RPMI7951 (cell line): ENCODE measurements at places on chromosomes 2 and 18.

GRCh38 chr2:98508709-98509066 is 64.0 kb downstream of the INPP4A start:
- peak; percentile 35 for DNase-seq

GRCh38 chr2:177207101-177207500 is 5.5 kb upstream of the HNRNPA3 start:
- DNase-seq, result no peak

GRCh38 chr2:225008935-225009334 is 33.3 kb downstream of the DOCK10 start:
- peak; percentile 32 for DNase-seq

- peak; percentile 70 for DNase-seq
These were observed 128.9 kb downstream of the WDSUB1 start for GRCh38 chr2:159157361-159158209.

DNA sequence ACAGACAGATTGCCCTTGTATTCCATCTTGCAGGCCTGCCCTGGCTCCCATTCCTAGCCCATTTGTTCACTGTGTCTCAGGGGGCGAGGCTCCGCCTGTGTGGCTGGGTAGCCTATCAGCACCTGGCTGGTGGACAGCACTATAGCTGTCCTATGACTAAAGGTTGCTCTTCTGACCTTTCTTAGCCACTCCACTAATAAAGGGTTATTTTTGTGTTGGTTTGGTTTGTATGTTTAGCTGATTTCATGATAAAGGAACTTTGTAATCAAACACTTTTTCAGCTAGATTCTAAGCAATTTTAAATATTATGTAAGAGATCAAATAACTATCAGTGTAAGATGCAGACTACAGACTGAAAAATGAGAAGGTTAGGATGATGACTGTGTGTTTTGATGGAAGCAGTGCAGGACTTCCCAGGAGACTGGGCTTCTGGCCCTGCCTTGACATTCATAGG is 72.2 kb downstream of the CRIM1 start:
- no peak for DNase-seq

DNA sequence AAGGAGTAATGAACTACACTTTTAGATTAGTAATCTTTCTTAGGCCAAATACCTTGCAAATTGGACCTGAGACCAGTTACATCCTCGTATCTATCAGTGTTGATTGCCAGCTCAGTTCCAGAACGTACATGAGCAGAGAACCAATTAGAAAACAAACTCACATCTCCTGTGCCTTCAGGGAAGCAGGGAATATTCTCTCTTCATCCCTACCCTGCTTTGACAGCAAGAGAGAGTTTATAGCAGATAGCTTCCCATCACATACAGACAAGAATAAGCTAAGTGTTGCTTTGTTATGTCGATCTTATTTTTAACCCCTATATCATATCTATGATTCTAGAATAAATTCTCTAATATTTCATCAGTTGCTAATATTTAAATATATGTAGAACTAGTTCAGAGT is 181.8 kb downstream of the DSC3 start:
- DNase-seq, result no peak

DNA sequence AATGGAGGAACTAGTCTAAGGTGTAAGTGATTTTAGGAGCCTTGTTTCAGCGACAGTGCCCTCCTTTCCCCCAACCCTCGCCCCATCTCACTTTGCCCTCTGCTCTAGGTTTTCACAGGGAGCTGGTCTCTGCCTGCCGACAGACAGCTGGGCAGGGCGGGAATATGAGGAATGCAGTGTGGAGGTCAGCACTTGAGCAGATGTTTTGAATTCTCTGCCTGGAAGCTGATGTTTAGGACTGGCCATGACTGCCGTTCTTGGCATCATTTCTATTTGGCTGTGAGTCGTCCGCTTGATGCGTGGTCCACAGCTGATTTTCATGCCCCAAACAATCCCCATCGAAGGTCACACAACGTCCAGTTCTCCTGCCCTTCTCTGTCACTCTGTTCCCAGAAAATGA is 55.1 kb upstream of the SIX3 start:
- peak; percentile 32 for DNase-seq

GRCh38 chr18:41721103-41721790 is 233.8 kb upstream of the PIK3C3 start:
- no peak for DNase-seq
